GM20000 (cell line): ENCODE measurements at places on chromosomes 4 and X.

DNA sequence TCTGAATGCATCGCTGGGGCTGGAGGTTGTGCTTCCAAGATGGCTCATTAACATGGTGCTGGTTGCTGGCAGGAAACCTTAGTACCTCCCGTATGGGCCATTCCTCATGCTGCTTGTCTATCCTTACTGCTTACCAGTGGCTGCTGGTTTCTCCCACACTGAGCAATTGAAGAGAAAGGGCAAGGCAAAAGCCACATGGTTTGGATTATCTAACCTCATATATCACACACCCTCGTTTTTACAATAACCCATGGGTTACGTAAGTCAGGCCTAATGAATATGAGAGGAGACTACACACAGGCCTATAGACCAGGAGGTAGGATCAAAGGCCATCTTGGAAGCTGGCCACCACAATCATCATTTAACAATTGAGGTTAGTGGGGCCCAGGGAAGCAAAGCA is 141.8 kb upstream of the EDNRA start:
- DNase-seq = no peak

DNA sequence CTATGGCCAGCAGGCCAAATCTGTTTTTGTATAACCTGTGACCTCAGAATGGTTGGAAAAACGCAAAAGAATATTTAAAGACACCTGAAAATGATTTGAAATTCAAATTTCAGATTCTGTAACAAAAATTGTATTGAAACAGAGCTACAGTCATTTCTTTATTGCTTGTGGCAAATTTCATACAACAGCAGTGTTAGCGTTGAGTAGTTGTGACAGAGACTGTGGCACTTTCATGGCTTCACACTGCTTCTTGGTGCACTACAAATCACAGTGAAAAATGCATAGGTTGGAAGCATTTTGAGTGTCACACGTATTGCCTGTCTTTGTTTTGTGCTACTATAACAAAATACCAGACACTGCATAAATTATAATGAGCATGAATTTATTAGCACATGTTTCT is 12.2 kb upstream of the PARM1 start:
- no peak for DNase-seq

- DNase-seq = no peak
Observed at GRCh38 chr4:104352211-104352610, 142.5 kb downstream of the CXXC4 start.

- no peak for DNase-seq
Observed at GRCh38 chr4:158722291-158722916, 792 bp downstream of the PPID start.

DNA sequence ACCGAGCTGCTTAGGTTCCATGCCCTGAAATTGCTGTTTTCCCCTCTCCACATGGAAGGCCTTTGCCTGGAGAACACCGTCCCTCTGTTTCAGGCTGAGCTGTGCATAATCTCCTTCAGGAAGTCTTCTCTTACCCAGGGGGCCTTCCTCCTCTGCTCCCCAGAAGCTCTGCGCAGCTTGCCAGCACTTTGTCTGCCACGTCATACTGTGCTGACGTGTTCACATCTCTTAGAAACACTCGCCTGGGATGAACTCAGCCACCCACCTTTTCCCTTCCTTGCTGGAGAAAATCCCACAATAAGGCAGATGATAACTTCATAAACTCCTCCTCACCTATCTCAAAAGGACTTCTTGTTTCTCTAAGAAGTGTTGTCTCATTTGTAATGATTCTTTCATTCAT is 110.7 kb downstream of the ARHGAP10 start:
- no peak for DNase-seq
